ENCODE measurements at places on chromosomes 3 and 15.

- DNase-seq = no peak
Observed at GRCh38 chr3:63095-63765, 133.3 kb upstream of the CHL1 start.

DNA sequence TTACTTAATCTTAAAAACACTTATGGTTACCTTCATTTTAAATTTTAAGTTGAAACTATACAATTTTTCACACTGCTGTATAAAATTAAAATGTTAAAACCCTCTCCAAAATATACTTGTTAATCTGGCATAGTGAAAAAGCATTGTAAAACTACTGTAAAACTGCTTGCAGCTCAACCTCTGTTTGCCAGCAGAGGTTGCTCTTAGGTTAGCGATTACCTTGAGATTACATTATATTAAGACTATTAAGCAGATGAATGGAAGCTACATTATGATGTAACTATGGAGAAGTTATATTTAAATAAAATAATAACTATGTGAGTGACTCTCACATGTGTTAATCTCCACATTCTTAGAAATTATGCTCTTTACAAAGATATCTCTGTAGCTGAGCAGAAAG, 143.6 kb upstream of the SLITRK3 start:
- DNase-seq = no peak

GRCh38 chr15:101675796-101676582, 23.8 kb upstream of the TM2D3 start:
- no peak for DNase-seq

DNA sequence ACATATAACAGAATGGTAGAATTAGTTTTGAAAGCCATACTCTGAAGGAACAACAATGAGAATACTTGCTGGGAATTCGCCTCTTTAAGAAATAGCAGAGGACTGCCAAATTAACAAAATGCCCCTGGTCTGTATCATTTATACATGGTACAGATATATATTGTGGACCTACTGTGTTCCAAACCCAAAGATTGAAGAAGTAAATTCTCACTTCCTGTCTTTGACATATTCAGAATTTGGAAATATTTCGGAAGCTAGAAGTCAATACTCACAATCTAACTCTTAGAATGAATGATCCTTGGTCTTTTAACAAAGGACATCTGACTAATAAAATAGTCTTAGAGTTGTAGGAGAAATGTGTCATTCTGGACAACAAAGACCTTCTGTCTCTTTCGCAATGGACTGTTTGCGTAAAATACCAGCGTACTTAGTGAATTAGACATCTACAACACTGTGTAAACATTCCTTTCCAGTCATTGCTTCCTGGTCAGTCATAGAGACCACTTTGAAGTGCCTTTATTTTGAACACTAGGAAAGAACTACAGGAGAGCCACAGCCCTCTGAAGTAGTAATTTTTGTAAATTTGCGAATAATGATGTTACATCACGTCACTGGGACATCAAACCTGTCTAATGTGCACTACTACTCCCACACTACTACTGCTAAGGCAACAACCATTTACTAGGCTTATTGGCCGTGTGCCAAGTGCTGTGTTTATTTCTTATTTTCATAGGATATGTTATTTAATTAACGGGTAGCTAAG, 68.0 kb downstream of the CHL1 start:
- no peak for DNase-seq

DNA sequence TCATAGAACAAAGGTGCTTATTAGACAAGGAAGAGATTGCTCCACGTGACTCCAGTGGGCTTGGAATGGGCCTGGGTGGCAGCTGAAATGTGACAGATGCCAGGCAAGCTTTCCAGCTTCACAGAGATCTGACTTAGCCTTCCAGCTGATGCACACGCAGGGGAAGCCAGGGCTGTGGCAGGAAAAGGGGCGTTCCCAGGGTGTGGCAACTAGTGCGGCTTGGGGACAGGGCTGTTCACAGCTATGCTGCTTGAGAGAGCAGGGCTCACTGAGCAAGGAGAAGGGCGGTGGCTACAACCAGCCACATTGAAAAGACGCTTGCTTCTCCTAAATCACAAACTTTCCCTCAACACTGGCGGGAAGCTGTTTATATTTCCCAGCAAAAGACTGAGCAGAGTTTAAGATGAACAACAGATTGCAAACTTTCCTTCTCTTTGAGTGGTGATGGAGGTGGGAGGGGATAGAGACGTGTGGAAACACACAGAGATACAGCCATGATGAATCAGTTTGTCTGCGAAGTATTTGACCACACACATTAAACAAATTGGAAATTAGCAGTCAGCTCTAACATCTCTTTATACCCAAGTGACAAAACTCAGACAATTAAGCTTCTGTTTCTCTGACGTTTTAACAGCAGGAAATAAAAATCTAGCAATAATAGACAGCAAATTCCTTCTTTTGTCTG, 127.5 kb downstream of the BDH1 start:
- DNase-seq = peak; percentile 60

DNA sequence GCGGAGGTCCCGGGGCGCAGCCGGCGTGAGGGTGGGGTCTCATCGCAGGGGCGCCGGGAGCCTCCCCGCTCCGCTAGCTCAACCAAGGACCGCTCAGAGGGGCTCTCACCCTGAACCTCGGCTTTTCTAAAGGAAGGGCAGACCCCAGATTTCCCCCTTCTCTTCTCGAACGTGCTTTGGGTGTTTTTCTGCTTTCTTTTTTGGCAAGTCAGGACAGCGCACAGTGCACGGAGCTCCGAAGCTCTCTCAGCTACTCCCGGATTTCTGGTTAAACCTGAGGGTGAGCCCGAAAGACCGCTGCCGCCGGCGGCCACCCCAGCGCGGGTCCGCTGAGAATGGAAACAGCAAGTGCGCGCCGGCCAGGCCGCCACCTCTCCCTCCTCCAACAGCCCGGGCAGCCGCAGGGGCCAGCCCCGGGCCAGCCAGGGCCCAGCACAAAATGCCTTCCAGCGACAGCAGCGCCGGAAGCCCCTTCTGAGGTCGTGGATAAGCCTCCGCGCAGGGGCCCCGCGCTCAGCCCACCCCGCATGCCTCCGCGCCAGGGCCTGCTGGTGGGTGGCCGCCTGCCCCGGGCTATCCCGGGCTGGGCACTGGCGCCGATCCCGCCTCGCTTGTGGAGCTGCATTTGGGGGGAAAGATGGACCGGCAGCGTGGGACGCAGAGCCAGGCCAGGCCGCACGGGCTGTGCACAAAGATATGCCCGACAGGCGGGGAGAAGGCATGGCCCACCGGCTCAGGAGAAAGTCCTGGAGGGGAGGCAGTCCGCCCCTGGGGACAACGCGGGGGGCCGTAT, 8.2 kb upstream of the OCA2 start:
- peak; percentile 57 for DNase-seq

GRCh38 chr15:52805351-52806283, 15.5 kb upstream of the ONECUT1 start:
- DNase-seq = peak; percentile 39

DNA sequence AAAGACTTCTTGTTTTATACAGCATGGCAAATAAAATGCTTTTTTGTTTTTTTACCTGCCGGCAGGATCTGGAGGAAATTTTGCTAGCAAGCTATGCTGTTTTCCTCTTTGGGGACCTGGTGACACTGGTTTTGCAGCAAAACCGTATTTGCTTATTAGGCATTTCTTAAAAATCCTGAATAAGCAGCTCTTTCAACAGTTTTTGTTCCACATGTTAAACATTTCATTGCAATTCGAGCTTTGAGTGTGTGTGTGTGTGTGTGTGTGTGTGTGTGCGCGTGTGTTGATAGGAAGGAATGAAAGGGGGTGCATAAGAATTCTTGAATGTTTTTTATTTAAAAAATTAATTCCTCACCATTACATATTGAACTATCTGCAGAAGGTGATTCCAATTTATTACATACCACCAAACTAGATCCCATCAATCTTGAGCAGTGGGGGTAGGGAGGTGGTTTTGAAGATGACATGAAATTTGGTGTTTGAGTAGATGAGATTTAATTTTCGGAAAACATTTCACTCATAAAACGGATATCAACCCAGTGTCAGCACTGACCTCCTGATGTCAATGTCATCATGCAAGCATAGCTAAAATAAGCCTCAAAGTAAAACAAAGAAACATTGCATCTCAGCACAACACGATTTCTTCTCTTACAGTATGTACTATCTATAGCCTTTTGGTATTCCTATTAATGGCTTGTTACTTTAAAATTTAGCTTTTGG, 17.3 kb downstream of the ZBTB38 start:
- DNase-seq = no peak

DNA sequence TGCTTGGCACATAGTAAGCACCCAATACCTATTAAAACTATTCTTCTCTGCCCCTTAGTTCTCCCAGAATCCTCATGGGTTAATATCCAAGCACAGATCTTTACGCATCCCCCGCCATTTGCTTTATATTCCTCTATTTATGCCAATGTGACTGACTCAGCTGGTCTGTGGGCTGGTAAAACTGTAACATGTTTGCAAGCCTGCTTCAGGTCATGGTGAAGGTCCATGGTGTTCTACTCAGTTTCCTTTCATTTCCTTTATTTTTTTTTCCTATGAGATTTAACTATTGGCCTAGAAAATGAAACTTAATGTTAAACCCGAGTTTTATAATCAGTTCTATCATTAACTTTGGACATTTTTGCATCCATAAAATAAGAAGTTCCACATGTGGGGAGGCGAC, 47.0 kb downstream of the FRMD4B start:
- no peak for DNase-seq

GRCh38 chr3:29639578-29640290, 358.9 kb downstream of the RBMS3 start:
- no peak for DNase-seq

DNA sequence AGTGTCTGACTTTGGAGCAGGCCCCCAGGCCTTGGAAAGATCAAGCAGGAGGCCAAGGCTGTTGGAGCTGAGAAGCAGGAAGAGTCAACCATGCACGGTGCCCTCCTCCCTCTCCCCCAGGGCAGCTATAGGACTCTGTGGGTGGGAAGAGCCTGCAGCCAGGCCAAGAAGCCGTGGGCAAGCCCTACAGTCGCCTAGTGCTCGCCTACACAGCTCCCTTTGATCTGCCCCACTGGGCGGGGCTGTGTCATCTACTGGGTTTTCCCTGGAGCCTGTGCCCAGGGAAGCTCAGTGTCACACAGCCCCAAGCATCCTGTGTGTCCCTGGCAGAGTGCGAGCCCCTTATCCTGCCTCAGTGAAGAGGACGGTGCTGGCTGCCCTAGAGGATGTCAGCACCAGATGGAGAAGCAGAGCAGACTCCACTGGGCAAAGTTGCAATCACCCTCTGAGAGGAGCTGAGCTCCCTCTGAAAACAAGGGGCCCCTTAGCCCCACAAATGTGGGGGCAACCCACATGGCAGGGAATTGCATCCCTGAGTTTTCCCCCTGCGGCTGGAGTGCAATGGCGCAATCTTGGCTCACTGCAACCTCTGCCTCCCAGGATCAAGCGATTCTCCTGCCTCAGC, 72.2 kb downstream of the KLF13 start:
- DNase-seq = no peak

DNA sequence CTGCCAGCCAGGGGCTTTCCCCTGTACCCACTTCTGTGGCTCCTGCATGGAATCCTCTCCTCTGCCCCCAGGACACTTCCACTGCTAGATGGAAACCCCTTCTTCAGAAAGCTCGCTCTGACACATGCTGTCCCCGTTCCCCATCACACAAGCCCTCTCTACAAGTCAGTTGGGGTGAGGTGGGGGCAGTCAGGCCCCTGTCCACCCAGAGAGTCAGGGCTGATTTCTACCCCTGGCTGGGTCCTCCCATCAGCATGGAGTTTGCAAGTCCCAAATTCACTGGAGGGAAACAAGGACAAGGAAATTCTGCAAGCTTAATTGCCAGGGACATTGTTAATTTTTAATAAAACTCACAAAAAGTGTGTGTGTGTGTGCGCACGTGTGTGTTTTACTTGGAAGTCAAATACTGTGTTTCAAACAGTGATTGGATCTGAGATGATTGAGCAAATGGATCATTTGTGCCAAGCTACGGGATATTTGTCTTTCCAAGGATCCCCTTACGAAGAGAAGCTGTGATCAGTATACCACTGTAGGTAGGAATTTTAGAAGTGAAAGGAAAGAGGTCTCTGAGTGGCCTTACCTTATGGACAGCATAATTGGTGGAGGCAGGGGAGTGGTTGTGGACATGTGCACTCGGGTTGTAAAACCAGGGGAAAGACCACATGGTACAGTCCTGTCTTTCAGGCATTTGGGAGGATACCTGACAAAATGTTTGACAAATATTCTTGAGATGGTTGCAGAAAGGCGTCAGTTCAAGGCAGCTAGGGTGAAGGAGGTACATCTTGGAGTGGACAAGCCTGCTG, 1.5 kb upstream of the AMOTL2 start:
- no peak for DNase-seq

DNA sequence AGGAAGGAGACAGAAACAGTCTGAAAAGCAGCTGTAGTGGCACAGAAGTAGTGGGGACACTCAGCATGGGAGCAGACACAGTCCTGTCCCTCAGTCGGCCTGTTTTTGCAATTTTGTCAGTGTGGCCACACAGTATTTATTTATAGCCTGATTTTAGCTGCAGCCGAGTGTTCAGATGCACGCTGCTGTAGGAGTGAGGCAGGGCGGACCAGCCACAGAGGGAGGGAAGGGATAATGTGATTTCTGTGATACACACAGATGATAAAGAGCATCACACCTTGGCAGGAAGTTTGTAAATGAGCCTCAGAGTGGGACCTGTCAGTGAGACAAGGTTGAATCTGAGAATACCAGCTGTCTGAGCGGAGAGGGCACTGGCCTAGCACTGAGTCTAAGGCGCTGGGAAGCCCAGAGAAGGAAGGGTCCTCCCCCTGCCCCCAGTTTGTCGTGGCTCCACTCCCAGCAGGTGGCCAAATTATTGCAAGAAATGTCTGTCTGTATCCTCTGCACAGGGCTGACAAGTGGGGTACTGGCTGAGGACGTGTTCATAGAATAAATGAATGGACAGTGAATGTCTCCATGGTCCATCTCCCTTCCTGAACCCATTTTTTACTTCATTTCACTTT, 3.8 kb downstream of the PSTPIP1 start:
- no peak for DNase-seq

DNA sequence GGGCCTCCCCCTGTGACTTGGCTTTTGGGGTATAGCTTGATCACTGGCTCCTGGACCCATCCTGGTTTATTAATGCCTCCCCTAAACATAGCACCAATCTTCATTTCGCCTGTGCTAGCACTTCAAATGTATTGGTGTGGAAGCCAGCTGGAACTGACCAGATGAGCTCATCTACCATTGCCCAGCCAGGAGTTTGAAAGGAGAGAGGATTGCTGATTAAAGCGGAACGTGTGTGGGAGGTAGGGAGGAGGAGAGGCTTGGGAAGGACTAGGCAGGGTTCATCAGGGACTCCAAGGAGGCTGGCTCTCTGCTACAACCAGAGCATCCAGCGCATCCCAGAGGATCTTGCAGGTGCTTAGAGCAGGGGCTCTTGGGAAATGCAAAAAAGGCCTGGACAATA, 34.4 kb upstream of the TLE3 start:
- no peak for DNase-seq

DNA sequence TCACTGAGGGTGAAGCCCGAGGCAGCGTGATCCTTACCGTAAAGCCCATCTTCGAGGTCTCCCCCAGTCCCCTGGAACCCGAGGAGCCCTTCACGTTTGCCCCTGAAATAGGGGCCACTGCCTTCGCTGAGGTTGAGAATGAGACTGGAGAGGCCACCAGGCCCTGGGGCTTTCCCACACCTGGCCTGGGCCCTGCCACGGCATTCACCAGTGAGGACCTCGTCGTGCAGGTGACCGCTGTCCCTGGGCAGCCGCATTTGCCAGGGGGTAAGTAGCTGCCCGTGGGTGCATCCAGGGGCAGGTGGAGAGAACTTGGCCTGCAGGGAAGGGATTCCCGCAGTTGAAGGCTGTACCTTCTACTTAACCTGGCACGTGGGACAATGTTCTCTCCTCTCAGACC, 42.4 kb downstream of the ACAN start:
- DNase-seq = no peak

- no peak for DNase-seq
Observed at GRCh38 chr15:41028853-41029252, 75.6 kb downstream of the CHAC1 start.

Data from nephron progenitor cell (in vitro differentiated cells).